EH (cell line): ENCODE measurements at places on chromosomes 13 and 19.
A peak's percentile ranks its signal among the peaks of the same experiment; 100 is the strongest.

DNA sequence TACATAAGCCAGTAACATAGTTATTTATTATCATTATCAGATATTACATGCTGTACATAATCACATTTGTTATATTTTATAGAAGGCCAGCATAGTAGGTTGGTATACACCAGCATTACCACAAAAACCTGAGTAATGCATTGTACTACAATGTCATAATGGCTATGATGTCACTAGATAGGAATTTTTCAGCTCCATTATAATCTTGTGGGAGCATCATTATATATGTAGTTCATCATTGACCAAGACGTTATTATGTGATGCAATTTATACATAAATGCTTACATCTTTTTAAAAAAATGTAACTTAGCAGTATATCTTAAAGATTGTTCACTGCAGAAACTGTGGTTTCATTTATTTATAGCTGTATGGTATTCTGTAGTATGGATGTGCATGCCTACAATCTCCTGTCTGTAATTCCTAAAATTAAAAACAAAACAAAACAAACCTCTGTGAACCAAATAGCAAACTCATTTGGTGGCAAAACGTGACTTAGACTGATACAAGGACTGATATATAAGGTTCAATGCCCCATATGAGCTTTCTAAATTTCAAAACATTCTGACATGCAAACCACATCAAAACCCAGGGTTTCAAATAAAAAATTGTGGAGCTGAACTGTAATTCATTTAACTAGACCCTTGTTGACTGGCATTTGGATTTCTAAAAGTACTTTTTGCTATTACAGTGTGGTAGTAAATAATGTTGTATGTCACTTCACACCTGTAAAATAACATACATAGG, 250.9 kb downstream of the DLEU7 start:
- peak; percentile 88 for DNase-seq

DNA sequence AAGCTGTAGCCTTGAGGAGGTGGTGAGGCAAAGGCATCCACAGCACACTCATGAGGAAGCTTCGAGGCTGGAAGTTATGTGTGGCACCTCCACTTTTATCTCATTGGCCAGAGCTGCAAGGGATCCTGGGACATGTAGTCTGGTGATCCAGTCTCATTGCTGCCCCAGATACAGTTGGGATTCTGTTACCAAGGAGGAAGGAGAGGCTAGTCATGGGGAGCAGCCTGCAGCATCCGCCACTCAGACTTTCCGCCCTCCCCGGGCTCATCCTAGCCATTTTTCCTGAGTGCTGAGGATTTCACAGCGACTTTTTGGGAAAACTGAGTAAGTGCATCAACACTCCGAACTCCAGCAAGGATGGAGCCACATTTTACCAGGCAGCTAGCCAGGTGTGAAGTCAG, 74.4 kb downstream of the DPF1 start:
- DNase-seq, result peak; percentile 53

GRCh38 chr13:50065712-50066111, 50.5 kb downstream of the KCNRG start:
- no peak for DNase-seq

DNA sequence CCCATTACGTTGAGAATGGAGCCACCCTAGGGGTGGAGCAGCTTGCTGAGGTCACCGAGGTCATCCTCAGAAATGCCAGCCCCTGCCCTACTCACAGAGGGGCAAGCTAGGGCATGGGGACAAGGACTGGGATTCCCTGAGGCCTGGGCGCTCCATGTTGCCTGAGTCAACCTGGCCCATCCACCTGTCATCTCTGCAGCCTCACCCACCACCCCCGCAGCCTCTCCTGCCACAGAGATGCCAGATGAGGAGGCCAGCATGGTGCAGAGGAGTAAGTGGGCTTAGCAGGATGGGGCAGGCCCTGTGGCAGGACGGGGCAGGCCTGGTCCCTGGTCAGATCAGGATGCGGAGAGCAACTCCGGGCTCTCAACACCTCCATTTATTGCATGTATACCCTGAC, 9.5 kb downstream of the NKPD1 start:
- no peak for DNase-seq

- peak; percentile 60 for DNase-seq
Observed at GRCh38 chr13:37775871-37776270, 93.7 kb downstream of the TRPC4 start.

DNA sequence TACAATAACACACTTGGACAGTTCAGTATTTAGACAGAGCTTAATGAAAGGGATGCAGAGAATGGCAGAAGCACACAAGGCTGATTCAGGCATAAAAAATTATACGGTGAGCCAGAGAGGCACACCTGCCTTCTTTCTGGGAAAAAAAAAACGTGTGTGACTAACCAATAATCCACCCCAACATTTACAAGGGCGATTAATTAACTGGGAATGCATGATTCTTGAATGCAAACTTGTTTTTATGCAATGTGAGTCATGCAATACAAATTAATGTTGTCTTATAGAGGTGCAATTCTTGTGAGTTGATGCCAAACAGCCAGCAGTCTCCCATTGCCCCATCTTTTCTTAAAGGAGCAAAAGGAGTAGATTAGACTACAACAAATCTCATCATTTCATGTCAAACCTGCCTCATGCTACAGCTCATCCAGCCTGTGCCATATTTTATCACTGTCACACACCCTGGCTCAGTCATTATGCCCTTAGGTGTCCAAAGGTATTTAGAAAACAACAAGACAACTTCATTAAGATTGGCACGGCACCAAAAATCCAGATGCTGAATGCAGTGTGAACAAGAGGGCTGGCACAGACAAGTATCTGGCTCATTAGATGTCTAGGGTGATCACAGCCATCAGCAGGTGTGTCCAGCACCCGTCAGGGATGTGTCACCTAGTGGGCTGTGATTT, 721.1 kb downstream of the EFNB2 start:
- no peak for DNase-seq

- DNase-seq, result no peak
Observed at GRCh38 chr19:45280471-45280961, 29.4 kb downstream of the MARK4 start.

DNA sequence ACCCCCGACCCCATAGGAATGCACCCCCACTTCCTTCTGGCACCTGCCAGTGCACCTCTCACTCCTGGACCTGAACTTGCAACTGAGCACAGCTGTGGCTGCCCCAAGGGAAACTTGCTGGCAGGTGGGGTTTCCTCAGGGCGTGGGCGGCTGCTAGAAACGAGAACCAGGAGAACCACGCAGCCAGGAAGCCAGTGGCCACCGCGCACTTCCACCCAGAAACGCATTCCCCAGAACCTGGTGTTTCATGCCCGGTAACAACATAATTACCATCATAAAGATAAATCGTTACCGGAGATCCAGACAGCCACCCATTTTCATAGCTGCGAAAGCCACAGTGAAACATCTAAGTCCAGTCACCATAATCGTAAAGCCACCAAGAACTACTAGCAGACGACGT, 75.2 kb upstream of the C13orf46 start:
- DNase-seq, result no peak

DNA sequence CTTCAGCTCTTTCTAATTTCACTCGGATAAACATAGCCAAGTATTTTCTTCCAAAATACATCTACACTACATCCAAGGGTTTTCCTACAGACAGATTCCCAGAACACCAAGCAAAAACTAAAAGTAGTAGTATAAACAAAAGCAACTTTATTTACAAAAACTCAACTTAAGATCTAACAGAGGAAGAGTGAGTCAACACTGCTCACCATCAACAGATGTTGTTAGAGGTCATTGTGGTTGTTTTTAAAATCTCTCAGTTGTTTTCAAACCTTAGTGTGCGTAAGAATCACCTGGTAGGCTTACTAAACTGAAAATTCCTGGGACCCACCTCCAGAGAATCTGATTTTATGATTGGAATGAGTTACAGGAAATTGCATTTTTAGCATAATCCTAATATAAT, 631.7 kb upstream of the SGCG start:
- DNase-seq, result no peak

DNA sequence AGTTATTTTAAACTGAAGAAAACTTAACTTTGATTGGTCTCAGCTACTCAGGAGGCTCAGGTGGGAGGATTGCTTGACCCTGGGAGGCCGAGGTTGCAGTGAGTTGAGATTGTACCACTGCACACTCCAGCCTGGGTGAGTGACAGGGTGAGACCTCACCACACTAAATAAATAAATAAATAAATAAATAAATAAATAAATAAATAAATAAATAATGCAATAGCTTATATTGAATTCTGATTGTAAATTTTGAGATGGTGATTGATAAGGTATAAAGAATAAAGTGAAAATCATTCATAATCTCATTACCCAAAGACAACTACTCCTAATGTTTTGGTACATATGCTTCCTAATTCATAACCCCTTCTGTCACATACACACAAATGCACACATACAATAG, 58.1 kb downstream of the TUBA3C start:
- DNase-seq, result no peak

DNA sequence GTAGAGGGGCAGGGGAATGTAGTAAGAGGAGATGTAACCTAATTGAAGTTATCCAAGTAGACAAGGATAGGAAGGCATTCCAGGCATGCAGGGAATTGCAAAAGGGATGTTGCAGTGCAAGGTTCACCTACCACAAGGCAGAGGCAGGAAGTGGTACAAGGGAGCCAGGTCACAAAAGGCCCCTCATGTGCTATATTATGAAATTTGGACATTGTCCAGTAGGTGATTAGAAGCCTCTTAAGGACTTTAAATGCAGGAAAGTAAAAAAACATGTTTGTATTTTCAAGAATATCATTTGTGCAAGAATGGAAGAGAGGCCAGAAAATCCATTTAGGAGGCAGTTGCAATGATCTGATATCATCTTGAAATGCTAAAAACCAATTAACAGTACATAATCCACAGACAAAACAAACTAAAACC, 111.4 kb downstream of the FRY start:
- DNase-seq, result peak; percentile 86

GRCh38 chr13:73499695-73500094, 440.9 kb downstream of the KLF5 start:
- DNase-seq, result no peak

- DNase-seq, result peak; percentile 96
Observed at GRCh38 chr19:21358768-21359451, at the start of gene ZNF738. ZNF738 (plus strand) TSS chr19:21359000; CDS start chr19:21359141, 141 bp downstream.
